RPMI7951 (cell line): ENCODE measurements at places on chromosomes 1 and 21.

DNA sequence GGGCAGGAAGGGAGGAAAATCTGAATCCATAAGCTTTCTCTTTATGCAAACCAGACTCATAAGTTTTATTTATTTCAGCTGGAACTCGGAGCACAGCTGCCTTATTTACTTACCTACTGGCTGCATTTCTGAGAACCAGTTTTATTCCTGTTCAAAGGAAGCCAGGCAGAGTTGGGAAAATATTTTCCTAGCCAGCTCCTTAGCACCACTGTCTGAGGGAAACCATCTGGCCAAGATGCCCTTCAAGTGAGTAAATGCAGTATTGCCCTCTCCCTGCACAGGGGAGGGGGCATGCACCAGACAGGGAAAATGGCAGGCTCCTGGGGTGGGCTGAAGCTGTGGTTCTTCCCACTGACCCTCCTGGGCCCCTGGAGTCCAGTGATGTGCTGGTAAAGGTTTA lies 28.9 kb upstream of the FMOD start:
- no peak for DNase-seq

- DNase-seq = no peak
Observed at GRCh38 chr1:238205045-238205662, 314.4 kb upstream of the ZP4 start.

GRCh38 chr1:236952246-236953003 lies 51.8 kb downstream of the MT1HL1 start:
- DNase-seq = no peak

GRCh38 chr1:69123486-69123885 lies 444.2 kb upstream of the LRRC7 start:
- DNase-seq = no peak

GRCh38 chr1:42886046-42886739 lies 39.8 kb downstream of the ZNF691 start:
- DNase-seq = no peak

GRCh38 chr1:2106659-2107405 lies 56.6 kb downstream of the PRKCZ start:
- no peak for DNase-seq

DNA sequence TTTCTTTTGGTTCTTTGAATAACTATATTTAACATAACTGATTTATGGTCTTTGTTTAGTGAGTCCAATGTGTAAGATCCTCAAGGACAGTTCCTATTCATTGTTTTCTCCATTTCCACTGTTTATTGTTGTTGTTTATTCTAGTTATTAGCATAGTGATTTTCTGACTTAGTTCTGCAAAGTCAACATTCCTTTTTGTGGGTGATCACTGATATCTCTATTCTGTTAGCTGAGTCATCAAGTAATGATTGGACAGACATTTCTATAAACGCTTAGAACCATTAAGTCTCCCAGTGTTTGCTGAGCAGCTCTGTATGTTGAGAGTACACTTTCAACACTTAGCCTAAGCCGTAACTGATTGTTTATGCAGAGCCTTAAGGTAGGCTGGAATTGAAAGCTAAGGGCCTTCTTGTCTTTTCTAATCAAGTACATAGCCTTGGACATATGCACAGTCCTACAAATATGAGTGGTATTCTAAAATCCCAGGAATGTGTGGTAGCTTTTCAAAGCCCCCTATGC lies 87.1 kb downstream of the SLC5A9 start:
- no peak for DNase-seq

DNA sequence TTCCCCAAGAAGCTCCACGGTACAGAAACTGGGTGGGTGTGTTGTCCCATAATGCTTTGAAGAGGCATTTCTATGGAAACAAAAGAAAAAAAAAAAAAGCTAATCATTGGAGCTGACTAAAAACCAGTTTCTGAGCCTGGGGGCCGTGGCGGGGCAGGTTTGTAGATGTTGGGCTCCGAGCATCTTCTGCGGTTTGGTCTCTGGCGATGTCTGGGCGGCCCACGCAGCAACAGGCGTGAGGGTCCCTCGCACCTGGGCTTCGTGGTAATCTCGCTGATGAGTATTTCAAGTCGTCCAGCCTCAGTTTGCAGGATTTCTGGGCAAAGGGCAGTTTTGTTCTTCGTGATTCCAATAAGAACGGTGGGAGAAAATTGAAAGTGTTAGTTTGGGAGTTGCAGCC lies 6.8 kb downstream of the TP73 start:
- no peak for DNase-seq

- no peak for DNase-seq
Observed at GRCh38 chr1:45116820-45117219, 89.6 kb downstream of the ZSWIM5 start.

- DNase-seq = no peak
Observed at GRCh38 chr1:31521761-31522555, 54.4 kb upstream of the TINAGL1 start.

DNA sequence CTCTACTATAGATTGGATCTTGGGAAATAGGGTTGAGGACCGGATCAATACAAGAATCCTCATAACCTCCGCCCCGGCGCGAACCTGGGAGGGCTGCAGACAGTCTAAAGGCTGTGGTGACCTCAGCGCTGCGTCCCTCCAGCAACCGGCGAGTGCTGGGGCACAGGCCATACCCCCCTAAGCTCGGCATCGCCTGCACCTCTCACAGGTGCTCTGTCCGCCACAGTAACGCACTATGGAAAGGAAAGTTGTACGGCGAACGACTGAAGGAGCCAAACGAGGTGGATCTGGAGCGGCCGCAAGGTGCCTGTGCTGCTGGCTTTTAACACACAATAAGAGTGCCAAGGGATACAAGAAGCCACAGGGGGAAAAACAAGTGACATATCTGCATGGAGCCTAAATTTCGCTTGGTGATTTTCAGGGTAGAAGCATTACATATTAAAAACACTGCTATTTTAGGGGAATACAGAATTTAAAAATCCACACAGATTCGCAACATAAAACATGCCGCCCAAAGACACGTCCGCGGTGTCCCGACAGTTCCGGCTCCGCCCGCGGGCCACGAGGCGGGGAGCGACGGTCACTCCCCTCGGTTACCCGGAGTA lies 1.4 kb upstream of the RBM15 start:
- DNase-seq = no peak

DNA sequence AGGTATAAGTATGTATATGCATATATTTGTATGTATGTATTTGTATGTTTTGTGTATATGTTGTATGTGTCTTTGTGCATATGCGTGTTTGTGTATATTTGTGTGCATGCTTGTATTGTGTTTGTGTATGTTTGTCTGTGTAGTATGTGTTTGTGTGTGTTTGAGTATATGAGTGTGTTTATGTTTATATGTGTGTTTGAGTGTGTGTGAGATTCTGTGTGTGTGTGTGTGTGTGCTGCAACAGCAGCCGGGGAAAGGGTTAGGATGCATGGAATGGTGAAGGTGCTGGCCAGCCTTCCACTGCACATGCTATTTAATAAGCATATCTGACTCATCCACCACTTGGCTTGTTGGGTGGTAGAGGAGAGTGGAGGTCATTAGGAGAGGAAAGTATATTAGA lies 46.6 kb upstream of the RAB4A start:
- DNase-seq = no peak

GRCh38 chr1:3750741-3751140 lies 1.5 kb upstream of the CCDC27 start:
- no peak for DNase-seq

DNA sequence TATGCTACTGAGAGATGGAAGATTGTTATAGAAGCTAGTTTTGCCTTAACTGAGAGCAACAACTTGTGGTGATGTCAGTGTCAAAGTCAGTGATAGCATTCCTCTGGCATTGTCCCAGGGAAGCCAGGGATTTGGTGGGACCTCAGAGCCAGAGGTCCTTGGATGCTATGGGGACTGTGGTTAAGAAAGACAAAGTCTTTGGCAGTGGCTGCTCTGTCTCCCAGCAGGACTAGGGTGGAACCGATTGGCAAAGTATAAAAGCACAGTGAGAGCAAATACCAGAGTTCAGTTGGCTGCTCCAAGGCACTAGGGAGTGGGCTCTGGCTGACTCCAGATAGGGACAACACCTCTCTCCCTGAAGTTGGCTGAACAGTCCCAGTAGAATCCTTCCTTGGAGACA lies 104.8 kb downstream of the GDAP2 start:
- peak; percentile 85 for DNase-seq

GRCh38 chr1:61606448-61607312 lies 118.3 kb downstream of the TM2D1 start:
- peak; percentile 6 for DNase-seq

DNA sequence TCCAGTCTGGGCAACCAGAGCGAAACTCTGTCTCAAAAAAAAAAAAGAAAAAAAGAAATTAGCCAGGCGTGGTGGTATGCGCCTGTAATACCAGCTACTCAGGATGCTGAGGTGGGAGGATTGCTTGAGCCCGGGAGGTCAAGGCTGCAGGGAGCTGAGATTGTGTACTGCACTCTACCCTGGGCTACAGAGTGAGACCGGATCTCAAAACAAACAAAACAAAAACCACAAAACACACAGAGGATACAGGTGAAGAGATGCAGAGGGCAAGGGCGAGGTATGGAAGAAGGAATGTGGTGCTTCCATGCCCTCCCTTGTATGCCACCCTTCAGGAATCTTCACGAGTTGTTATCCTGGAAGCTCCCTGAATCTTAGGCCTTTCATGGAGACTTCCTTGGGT lies 68.5 kb downstream of the NDUFS5 start:
- DNase-seq = no peak

GRCh38 chr1:152111515-152111968 lies 3.7 kb downstream of the TCHH start:
- DNase-seq = peak; percentile 23

- no peak for DNase-seq
Observed at GRCh38 chr1:102174259-102174863, 177.6 kb upstream of the OLFM3 start.

GRCh38 chr1:2566101-2567045 lies 10.2 kb downstream of the TNFRSF14 start:
- peak; percentile 65 for DNase-seq

- peak; percentile 59 for DNase-seq
Observed at GRCh38 chr1:156748670-156749418, 2.6 kb downstream of the HDGF start.

DNA sequence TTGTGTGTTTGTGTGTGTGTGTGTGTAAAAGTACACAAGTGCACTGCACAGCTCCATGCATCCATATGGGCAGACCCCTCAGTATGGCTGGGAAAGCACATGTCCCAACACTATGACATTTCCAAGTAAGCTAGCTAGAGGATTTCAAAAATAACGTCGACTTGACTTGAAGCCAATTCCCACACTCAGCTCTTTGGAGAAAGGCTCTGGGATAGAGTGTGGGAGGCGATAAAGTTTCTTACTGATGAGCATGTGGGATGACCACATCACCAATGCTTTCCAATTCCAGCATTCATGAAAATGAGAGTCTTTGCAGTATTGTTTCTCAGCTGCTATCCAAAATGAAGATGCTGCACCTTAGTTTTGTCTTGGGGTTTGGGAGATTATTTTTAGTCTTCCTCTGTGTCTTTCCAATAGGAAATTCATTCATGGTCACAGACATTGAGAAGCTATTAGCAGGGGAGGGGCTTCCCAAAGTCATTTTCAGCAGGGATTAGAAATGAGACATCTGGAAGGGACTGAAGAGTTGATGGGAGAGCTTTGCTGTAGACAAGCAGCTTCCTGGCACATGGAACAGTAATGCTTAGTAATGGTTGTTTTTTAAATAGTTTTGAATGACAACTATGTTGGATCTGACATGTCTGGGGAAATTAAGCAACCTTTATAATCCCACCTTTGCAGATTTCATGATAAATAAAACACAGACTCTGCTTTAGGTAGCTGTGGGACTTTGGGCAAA lies 143.5 kb downstream of the ASTN1 start:
- no peak for DNase-seq

DNA sequence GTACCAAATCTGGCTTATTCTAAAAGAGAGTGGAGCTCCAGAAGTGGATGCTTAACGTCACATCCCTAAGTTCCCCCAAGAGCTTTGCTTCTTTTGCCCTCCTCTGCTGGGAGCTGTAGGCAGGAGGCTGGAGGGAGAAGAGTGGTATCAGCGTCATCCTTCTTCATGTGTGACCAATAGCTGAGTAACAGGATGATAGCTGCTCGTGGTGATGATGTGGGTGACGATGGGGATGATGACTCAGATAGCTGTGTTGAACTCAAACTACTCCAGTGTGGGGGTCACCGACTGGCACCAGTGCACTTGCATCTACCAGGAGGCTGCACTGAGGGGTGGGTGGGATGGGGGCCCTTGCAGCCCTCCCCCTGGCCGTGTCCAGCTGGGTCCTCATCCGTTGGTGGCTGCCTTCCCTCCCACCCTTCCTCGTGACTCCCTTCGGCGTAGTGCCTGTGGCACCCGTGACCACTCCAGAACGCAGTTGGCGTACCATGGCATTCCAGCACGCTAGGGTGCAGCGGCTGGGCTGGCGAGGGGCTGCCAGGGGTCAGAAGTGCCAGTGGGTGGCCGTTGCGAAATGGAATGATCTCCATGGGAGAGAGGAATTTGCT lies 1.1 kb downstream of the IGFN1 start:
- peak; percentile 94 for DNase-seq

DNA sequence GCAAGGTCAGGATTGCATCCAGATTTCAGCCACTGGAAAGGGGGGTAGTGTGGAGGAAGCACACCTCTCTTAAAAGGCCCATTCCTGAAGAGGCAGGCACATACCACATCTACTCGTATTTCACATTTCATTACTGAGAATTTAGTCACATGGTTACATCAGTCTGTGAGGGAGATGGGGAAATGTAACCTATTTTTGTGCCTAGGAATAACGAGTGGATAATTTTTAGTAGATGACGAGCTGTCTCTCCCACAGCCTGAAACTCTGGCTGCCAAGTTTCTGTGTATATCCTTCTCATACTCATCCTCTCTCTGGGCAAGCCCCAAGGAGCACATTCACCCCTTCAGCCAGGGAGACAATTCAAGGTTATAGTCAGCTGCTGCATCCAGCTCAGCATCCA lies 10.3 kb upstream of the C21orf91 start:
- no peak for DNase-seq

- DNase-seq = no peak
Observed at GRCh38 chr1:54588377-54588776, 34.9 kb downstream of the FAM151A start.

DNA sequence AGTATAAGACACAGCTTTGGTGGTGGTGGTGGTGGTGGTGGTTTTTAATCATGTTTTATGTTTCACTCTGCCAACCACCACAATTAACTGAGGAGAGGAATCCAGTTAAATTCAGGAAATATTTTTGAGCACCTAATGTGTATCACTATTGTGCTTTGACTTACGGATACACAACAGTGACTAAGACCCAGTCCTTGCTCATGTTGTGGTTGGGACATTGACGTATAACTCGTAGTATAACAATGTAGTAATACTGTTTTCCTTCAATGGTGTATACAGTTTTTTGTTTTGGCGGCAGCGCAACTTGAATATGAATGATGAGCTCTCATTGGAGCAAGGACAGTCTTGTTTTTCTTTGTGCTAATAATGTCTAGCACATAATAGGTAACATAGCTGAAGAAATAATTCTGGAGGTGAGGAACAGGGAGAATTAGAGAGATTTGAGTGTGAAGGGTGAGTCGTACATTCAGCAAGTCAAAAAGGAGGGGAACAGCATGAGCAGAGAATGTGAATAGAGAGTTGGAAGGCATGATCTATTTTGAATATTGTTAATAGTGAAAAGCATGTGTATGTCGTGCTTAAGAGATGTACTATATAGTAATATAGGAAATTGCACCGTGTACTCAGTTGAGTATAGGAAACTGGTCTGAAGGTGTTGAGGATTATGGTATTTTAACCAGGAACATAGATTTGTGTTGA lies 5.5 kb downstream of the CACYBP start:
- DNase-seq = no peak
